Central memory CD8-positive, alpha-beta T cell (primary cell): ENCODE measurements at places on chromosomes 1 and 21.

GRCh38 chr1:58000116-58000515 lies 546.4 kb downstream of the OMA1 start:
- H3K27me3 ChIP-seq, result peaks cover 67% of the 10 kb centered on the region
- H3K36me3 ChIP-seq, result no peaks in the 10 kb centered on the region
- H3K4me3 ChIP-seq, result no peak overlapping the region
- no peaks in the 10 kb centered on the region for H3K4me1 ChIP-seq

DNA sequence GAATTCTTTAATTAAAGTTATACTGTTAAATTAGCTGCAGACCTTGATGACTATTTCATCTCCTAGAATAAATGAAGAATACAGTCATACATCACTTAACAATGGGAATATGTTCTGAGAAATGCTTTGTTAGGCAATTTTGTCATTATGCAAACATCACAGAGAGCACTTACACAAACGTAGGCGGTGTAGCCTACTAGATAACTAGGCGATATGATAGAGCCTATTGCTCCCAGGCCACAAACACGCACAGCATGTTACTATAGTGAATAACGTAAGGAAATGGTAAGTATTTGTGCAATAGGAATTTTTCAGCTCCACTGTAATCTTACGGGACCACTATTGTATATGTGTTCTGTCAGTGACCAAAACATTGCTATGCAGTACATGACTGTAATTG lies 37.6 kb upstream of the DESI2 start:
- H3K4me1 ChIP-seq, result no peaks in the 10 kb centered on the region
- H3K27me3 ChIP-seq, result no peaks in the 10 kb centered on the region
- no peaks in the 10 kb centered on the region for H3K36me3 ChIP-seq
- no peak overlapping the region for H3K4me3 ChIP-seq
- DNase-seq, result no peak
- no peak overlapping the region for H3K27ac ChIP-seq

DNA sequence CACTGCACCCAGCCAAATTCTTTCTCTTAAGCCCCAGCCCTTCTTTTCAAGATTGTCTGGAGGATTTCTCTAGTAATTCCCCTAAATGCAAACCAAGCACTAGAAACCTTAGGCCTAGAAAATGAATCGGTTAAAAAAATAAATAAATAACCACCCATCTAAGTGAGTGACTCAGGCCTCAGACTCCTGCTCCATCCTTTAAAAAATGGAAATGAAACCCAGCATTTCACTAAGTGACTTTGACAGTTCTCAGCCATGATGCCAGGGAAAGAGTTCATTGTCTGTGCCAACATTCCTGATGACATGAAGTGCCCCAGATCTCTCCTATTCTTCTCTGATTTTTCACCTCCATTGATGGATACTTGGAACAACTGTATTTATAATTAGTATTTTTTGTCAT lies 415.2 kb upstream of the DAB1 start:
- no peak for DNase-seq
- no peak overlapping the region for H3K4me3 ChIP-seq
- H3K27me3 ChIP-seq, result peaks cover 17% of the 10 kb centered on the region
- H3K27ac ChIP-seq, result no peak overlapping the region
- no peaks in the 10 kb centered on the region for H3K4me1 ChIP-seq
- H3K36me3 ChIP-seq, result no peaks in the 10 kb centered on the region

DNA sequence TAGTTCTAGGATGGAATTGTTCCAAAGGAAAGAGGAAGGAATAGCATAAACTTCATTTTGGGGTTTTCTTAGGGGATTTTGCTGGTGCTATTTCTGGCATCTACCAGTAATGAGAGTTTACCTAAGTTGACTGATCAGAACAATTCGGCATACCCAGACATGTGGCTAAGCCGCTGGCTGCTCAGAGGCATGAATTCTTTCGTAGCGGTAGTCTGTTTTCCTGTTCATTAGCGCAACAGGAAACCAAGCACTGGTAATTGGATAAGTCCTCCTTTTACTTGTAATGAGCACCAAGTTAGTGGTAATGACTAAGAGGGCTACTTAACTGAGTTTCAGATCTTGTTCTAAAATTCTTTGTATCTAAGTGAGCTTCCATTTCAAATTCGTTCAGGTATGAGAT lies 38.6 kb downstream of the C21orf91 start:
- peak overlapping the region; percentile 89 for H3K27ac ChIP-seq
- peak; percentile 62 for DNase-seq
- peaks cover 67% of the 10 kb centered on the region for H3K4me1 ChIP-seq
- H3K27me3 ChIP-seq, result no peaks in the 10 kb centered on the region
- peak overlapping the region; percentile 56 for H3K4me3 ChIP-seq
- H3K36me3 ChIP-seq, result peaks cover 14% of the 10 kb centered on the region

GRCh38 chr1:110927484-110928075 lies 36.1 kb downstream of the LRIF1 start:
- peaks cover 2% of the 10 kb centered on the region for H3K36me3 ChIP-seq
- no peaks in the 10 kb centered on the region for H3K27me3 ChIP-seq
- DNase-seq, result no peak
- H3K27ac ChIP-seq, result no peak overlapping the region
- no peak overlapping the region for H3K4me3 ChIP-seq

DNA sequence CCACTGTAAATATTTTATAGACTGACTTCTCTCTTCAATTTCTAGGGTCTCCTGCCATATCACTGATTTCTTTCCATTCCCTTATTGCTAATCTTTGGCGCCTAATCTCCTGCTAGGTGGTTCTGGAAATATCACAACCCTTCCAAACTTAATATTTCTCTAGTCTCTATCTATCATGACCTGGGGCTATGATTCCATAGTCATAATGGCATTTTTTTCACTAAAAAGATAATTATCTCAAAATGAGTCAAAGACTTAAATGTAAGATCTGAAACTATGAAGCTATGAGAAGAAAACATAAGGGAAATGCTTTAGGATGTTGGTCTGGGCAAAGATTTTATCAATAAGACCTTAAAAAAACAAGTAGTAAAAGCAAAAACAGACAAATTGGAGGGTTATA lies 74.2 kb downstream of the LEPR start:
- H3K27me3 ChIP-seq, result no peaks in the 10 kb centered on the region
- no peak overlapping the region for H3K27ac ChIP-seq
- H3K36me3 ChIP-seq, result no peaks in the 10 kb centered on the region
- H3K4me1 ChIP-seq, result no peaks in the 10 kb centered on the region
- no peak overlapping the region for H3K4me3 ChIP-seq

DNA sequence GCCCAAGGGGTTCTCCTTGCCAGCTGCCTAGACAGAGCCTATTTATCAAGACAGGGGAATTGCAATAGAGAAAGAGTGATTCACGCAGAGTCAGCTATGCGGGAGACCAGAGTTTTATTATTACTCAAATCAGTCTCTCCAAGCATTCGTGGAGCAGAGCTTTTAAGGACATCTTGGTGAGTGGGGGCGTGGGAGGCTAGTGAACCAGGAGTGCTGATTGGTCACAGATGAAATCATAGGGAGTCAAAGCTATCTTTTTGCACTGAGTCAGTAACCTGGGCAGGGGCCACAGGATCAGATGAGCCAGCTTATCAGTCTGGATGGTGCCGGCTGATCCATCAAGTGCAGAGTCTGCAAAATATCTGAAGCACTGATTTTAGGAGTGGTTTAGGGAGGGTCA lies 64.8 kb upstream of the MRPS6 start:
- no peaks in the 10 kb centered on the region for H3K36me3 ChIP-seq
- no peaks in the 10 kb centered on the region for H3K27me3 ChIP-seq
- H3K4me1 ChIP-seq, result peaks cover 13% of the 10 kb centered on the region

- H3K27me3 ChIP-seq, result peaks cover 60% of the 10 kb centered on the region
- no peak overlapping the region for H3K4me3 ChIP-seq
- H3K36me3 ChIP-seq, result peaks cover 1% of the 10 kb centered on the region
- DNase-seq, result no peak
- no peak overlapping the region for H3K27ac ChIP-seq
- H3K4me1 ChIP-seq, result no peaks in the 10 kb centered on the region
Measured at GRCh38 chr1:181216591-181216994, 128.1 kb downstream of the IER5 start.

- no peaks in the 10 kb centered on the region for H3K4me1 ChIP-seq
- no peaks in the 10 kb centered on the region for H3K36me3 ChIP-seq
- peaks cover 66% of the 10 kb centered on the region for H3K27me3 ChIP-seq
- no peak overlapping the region for H3K4me3 ChIP-seq
- no peak for DNase-seq
Measured at GRCh38 chr21:31905503-31906451, 33.0 kb downstream of the HUNK start.

- peaks cover 19% of the 10 kb centered on the region for H3K4me1 ChIP-seq
- no peak overlapping the region for H3K27ac ChIP-seq
- no peak overlapping the region for H3K4me3 ChIP-seq
- no peak for DNase-seq
Measured at GRCh38 chr1:241844593-241844992, 3.4 kb upstream of the EXO1 start.

- no peaks in the 10 kb centered on the region for H3K36me3 ChIP-seq
- no peaks in the 10 kb centered on the region for H3K4me1 ChIP-seq
- H3K4me3 ChIP-seq, result no peak overlapping the region
- peaks cover 8% of the 10 kb centered on the region for H3K27me3 ChIP-seq
- DNase-seq, result no peak
Measured at GRCh38 chr1:91282695-91283420, 121.8 kb downstream of the HFM1 start.

DNA sequence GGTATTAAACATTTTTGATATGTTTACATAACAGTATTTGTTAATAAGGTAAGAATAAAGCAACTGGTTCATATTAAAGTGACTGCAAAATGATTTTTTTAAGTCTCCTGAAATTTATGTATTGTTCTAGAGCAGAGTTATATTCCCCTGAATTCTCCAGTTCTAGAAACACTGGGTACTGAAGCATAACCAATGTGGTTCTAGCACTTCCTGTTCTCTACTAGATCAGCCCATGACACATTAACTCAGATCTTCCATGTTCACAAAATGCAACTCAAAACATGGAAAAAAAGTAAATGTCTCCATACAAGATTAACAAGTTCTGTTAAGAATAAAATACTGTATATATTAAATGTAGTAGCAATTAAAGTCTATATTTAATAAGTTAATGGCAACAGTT lies 3.9 kb downstream of the NEGR1 start:
- no peak for DNase-seq
- no peak overlapping the region for H3K4me3 ChIP-seq
- peaks cover 17% of the 10 kb centered on the region for H3K27me3 ChIP-seq
- H3K36me3 ChIP-seq, result peaks cover 3% of the 10 kb centered on the region
- peaks cover 7% of the 10 kb centered on the region for H3K4me1 ChIP-seq
- no peak overlapping the region for H3K27ac ChIP-seq

DNA sequence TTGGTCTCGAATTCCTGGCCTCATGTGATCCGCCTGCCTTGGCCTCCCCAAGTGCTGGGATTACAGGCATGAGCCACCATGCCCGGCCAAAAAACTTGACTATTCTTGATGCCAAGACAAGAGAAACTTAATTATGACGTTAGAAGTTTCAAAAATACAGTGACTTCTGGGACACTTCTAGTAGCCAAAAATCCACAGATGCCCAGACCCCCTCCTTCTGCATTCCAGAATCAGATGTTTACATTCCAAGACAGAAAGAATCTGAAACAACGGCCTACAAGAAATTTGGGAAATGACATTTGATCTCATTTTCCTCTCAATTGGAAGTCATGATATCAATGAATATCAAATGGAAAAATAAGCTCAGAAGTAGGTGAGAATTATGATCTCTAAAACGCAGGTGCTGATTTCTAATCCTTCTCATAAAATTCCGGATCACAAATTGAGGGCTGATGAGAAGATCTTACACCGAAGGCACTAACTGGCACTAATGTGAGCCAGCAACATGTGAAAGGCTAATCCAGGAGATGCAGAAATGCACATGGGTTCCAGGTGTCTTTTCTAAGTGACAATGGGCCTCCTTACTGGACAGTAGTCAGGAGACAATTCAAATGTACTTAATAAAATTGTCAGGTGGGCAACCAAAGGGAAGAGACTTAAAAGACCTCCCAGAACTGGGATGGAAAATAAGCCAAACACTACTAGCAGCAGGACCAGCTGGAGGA lies 5.5 kb downstream of the RAB29 start:
- no peak overlapping the region for H3K4me3 ChIP-seq
- DNase-seq, result no peak
- peaks cover 49% of the 10 kb centered on the region for H3K4me1 ChIP-seq
- no peaks in the 10 kb centered on the region for H3K27me3 ChIP-seq
- peak overlapping the region; percentile 80 for H3K27ac ChIP-seq

- peaks cover 53% of the 10 kb centered on the region for H3K4me1 ChIP-seq
- peaks cover 7% of the 10 kb centered on the region for H3K36me3 ChIP-seq
- DNase-seq, result no peak
- no peaks in the 10 kb centered on the region for H3K27me3 ChIP-seq
Measured at GRCh38 chr1:35564884-35565741, 7.5 kb downstream of the NCDN start.

- H3K4me3 ChIP-seq, result no peak overlapping the region
- H3K4me1 ChIP-seq, result no peaks in the 10 kb centered on the region
- H3K27ac ChIP-seq, result no peak overlapping the region
- H3K36me3 ChIP-seq, result no peaks in the 10 kb centered on the region
- no peak for DNase-seq
Measured at GRCh38 chr1:45370575-45370974, 30.3 kb upstream of the MUTYH start.

DNA sequence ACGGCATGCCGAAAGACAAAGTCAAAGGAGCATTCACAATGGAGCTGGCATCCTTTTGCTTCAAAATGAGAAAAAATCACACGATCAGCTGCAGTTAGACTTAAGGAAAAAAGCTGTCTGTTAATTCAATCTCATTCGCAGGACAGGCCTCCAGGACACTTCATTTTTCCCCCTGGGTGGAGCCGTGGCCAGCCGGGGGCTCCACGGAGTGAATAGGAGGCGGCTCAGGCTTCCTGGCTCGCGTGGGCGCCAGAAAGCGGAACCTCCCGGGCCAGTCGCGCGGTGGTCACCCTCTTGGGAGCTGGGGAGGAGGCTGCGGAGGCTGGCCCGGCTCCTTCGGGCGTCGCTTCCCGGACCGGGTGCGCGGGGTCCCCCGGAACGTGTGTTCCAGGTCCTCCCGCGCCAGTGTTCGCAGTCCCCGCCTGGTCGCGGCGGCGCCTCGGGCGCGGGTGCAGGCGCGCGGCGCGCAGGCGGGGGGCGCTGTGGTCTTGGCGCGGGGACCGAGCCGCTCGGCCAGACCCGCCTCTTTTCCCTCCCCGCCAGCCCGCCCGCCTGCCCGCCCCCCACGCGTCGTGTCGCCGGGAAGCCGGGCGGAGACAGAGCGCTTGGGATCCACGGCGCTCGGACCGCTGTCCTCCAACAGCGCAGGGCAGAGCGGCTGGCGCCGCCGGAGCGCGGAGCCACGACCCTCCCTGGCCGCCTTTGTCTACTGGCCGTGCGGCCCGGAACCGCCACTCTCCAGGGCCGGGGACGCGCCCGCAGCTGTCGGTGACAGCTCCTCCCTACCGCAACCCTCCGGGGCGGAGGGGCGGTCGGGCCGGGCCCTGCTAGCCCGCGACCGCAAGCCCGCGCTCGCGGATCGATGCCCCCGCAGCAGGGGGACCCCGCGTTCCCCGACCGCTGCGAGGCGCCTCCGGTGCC lies at the start of gene RHOU:
TSS of gene RHOU (plus strand) at position 599 of the 921 bp plus-strand sequence. CDS start at position 863, 264 bp downstream.
- peak within 1 kb of the TSS; percentile 36 for H3K27ac ChIP-seq
- peak; percentile 52 for DNase-seq
- peaks cover 42% of the 10 kb centered on the region for H3K4me1 ChIP-seq
- peaks cover 9% of the 10 kb centered on the region for H3K36me3 ChIP-seq

DNA sequence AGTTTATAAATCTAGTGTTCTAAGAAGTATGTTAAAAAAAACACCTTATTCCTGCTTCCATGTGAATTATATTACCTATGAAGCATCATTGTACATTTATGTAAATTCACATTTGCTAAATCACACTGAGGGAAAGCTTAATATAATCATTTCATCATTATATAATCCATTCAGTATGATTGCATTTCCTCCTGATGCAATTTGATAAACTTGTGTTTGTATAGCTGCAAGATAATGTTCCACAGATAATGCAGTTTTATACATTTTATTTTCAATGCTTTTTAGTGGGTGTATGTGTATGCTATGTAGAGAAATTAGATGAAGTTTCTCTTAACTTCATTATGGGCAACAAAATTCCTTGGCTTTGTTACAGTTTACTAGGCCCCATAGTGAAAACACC lies 79.6 kb downstream of the HS2ST1 start:
- no peak overlapping the region for H3K4me3 ChIP-seq
- no peaks in the 10 kb centered on the region for H3K4me1 ChIP-seq
- H3K36me3 ChIP-seq, result peaks cover 2% of the 10 kb centered on the region
- no peak overlapping the region for H3K27ac ChIP-seq
